Hematopoietic multipotent progenitor cell treated with erythropoietin and hydrocortisone succinate and interleukin-3 and kit ligand, for 8 days (in vitro differentiated cells): ENCODE measurements at places on chromosomes 3 and 15.

GRCh38 chr15:37537802-37538201, 396.6 kb upstream of the TMCO5A start:
- no peak for DNase-seq

GRCh38 chr3:135905058-135905724, 60.3 kb upstream of the PPP2R3A start:
- DNase-seq = no peak

GRCh38 chr3:151379083-151379734, 5.3 kb downstream of the P2RY12 start:
- peak; percentile 36 for DNase-seq

DNA sequence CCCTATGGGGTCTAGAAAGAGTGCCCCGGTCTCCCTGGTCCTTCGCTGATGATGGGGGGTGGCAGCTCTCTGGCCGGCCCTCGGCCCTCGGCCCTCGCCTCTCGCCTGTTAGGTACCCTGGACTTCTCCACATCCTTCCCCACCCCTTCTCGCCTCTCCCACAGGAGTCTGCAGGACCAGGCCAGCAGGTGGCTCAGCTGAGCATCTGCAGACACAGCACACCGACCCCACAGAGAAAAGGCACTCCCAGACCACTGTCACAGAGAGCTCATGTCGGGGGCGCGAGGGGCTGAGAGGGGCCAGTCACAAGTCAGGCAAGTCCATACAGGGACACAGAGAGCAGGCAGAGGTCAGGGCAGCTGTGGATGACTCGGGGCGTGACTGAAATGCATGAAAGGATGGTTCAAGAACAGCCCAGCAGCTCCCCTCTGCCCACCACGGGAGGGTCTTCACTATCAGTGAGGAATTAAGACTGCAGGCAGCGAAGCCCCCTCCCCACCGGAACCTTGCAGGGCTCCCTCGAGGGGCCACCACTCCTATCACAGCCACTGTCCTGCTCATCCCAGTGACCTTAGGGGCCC, 181.7 kb upstream of the NSMCE3 start:
- no peak for DNase-seq

- no peak for DNase-seq
Observed at GRCh38 chr3:37611771-37612170, 249.9 kb upstream of the CTDSPL start.

- no peak for DNase-seq
Observed at GRCh38 chr15:94383041-94383440, 151.7 kb downstream of the MCTP2 start.

DNA sequence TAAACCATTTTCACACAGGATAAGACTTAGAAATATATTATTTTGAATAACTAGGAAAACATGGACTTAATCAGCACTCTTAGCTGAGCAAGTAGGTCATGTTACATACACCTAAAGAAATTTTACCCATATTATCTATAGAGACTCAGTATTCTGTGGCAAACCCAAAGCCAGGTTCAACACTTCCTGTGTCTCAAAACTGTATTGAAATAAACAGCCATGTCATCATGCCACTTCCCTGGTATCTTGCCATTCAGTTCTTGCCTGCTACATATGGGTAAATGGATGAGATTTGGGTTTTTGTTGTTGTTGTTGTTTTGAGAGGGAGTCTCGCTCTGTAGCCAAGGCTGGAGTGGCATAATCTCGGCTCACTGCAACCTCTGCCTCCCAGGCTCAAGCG, 141.5 kb upstream of the PLXND1 start:
- no peak for DNase-seq
